ENCODE measurements at places on chromosomes 5 and 9.

GRCh38 chr9:76516350-76516749 lies 57.4 kb downstream of the GCNT1 start:
- DNase-seq, result no peak

GRCh38 chr5:94544875-94545547 lies 73.4 kb downstream of the KIAA0825 start:
- DNase-seq, result no peak

DNA sequence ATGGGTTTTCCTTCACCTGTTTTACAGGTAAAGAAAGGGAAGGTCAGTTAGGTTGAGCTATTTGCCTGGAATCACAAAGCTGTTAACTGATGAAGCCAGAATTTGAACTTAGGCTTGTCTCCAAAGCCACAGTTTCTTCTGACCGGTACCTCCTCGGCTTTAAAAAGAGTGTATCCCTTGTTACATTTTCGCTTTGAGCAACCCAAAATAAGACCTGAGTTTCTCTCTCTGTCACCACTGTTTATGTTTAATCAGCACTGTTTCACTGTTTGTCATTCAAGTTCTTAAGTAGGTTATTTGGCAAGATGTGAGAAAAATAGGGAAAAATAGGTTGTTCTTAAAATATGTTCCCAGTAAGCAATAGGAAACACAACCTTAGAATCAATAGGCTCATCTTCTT lies 84.6 kb downstream of the VCAN start:
- DNase-seq, result no peak

- no peak for DNase-seq
These were observed 79.1 kb upstream of the RARS1 start for GRCh38 chr5:168407211-168407610.

- no peak for DNase-seq
These were observed 15.5 kb downstream of the ATOX1 start for GRCh38 chr5:151742870-151743294.

DNA sequence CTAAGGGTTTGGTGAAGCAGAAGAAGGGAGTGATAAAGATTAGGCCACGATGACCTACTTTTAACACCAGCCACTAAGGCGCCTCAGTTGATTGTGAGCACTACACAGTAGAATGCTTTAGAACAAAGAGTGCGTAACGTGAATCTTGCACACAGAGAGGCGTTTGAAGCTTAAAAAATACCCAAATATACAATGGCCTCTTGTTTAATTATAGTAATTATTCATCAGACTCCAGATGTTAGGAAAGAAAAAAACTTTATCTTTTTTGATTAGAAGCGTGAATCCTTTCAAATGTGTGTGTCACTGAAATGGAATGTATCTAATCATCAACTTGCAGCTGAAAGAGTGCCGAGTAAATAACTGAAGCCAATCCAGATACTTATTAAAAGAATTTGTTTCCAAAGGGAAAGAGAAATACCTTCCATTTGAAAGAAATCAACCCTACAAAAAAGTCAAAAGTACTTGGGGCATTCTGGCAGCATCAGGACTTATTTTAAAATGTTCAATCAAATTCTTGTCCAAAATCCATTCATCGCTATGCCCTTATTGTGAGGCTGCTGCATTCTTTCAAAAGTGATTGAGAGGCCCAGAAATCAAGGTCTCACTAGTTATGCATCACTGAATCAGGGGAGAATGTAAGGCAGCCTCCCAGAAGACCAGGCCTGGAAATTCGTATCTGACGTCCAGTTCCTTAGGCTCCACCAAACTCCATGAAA lies 337.5 kb downstream of the ZNF608 start:
- no peak for DNase-seq

GRCh38 chr9:5531101-5531882 lies 21.0 kb downstream of the PDCD1LG2 start:
- no peak for DNase-seq

Measured in stimulated activated CD4-positive, alpha-beta T cell treated with anti-CD3 and anti-CD28 coated beads, Interleukin-15, amount 100 ng/mL, for 48 hours (primary cell).